CD4-positive, alpha-beta memory T cell (primary cell): ENCODE measurements at places on chromosomes 16 and 17.

DNA sequence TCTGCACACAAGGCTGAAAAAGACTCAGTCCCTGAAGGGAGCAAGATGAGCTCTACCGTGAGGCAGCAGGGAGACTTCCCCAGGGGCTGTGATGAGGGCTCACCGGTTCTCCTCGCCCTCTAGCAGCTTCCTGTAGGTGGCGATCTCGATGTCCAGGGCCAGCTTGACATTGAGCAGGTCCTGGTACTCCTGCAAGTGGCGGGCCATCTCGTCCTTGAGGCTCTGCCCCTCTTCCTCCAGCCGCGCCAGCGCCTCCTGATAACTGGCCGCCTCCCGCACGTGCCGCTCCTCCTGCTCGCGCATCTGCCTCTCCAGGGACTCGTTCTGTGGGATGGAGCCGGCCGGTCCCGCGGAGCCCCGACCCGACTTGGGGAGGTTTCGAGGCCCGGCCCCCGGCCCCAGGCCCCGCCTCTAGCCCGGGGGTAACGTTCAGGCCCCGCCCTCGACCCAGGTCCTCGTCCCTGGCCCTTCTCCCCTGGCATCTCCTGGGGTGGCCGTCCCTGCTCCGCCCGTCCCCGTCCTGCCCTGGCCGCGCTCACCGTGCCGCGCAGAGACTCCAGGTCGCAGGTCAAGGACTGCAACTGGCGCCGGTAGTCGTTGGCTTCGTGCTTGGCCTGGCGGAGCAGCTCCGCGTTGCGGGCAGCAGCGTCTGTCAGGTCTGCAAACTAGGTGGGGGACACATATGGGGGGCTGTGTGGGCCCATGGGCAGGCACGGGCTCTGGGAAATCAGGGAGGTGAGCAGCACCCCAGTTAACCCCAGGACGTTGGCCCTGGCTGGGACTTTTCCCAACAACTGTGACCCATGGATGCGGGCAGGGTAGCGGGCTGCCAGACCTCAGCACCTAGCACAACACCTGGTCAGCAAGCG is 3.9 kb downstream of the GFAP start:
- peak; percentile 55 for DNase-seq

DNA sequence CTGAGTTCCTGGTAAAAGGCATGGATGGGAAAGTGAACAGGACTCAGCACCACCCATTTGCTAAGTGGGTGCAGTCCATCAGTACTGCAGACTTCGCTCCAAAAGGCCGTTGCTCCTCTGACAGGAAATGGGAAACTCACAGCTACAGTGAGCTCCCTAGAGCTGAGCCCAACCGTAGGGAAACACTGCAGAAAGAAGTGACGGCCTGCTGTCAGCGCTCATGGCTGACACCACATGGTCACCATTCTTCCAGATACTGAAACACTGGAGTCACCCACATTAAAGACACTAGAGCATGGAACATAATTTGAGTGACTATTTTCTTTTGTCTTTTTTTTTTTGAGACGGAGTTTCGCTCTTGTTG is 31.9 kb downstream of the UBE2O start:
- no peak for DNase-seq

DNA sequence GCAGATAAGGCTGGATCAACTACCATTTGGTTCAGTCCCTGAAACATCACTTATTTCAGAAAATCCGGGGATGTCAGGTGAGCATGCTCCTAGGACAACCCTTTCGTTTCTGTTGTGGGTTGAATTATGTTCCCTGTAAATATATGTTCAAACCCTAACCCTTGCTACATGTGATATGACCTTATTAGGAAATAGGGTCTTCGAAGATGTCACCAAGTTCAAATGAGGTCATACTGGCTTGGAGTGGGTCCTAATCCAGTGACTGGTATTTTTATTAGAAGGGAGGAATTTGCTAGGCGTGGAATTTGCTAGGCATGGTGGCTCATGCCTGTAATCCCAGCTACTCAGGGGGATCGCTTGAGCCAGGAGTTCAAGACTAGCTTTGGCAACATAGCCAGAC is 21.3 kb downstream of the SNX20 start:
- DNase-seq, result no peak

GRCh38 chr16:23414731-23415130 is 38.3 kb downstream of the COG7 start:
- DNase-seq, result no peak

DNA sequence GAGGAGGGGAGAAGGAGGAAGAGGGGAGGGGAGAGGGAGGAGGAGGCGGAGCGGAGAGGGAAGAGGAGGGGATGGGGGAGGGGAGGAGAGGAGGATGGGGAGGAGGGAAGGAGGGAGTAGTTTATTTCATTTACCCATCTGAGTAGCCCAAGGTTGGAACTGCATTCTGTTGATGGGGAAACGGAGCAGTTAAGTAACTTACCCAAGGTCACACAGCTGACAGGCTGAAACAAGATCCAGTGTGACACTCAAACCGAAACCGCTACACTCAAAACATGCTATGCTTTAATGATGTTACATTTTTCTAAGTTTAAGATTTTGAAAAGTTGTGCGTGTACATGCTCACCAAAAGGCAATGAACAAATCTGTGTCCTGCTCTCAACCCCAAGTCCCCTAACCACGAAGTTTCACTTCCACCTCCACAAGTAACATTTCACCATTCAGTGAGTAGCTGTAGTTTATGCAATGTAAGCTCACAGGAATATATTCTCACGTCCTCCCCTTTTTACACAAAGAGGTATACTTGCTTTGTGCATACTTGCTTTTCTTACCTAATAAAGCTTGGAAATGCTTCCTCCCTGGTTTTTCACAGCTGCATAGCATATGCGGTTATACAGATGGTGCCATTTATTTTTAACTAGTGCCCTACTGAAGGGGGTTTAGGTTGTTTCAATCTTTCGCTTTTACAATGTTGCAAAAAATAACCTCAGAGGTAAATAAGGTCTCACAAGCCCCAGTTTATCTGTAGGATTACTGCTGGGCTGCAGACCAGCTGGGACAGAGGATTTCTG is 275.3 kb downstream of the PARN start:
- DNase-seq, result peak; percentile 16

GRCh38 chr17:29219378-29220047 is 27.1 kb upstream of the CRYBA1 start:
- DNase-seq, result peak; percentile 67

DNA sequence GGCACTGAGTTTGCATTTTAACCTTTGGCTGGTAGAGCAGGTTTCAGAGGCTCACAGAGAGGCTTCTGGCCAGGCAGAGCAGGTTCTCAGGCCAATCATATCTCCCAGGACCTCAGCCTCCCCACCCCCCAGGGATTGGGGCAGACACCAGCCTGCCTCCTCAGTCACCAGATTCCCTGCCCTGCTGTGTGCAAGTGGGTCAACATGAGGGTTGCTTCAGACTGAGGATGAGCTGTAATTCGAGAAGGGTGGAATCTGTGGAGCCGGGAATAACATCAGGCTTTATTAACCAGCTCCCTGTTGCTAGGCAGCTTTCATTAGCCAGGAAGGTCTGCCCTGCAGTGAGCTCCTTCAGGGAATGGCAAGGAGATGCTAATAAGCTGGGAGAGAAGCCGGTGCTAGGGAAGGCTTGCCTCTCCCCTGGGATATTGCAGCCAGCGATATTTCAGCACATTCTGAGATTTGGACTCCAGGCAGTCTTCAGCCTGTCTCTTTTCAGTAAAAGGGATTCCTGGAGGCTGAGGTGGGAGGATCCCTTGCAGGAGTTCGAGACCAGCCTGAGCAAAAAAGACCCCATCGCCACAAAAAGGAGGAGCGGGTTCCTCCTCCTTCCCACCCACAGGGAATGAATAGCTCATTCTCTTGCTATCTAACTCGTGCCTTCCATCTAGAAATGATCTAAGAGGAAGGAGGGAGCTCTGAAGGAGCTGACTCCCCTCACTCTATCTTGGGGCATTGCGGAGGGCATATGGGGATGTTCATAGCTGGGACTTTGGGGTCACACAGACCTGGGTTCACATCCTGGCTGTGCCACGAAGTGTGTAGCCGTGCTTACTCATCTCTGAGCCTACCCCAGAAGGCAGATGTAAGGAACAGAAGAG is 10.7 kb downstream of the SGSM2 start:
- no peak for DNase-seq

DNA sequence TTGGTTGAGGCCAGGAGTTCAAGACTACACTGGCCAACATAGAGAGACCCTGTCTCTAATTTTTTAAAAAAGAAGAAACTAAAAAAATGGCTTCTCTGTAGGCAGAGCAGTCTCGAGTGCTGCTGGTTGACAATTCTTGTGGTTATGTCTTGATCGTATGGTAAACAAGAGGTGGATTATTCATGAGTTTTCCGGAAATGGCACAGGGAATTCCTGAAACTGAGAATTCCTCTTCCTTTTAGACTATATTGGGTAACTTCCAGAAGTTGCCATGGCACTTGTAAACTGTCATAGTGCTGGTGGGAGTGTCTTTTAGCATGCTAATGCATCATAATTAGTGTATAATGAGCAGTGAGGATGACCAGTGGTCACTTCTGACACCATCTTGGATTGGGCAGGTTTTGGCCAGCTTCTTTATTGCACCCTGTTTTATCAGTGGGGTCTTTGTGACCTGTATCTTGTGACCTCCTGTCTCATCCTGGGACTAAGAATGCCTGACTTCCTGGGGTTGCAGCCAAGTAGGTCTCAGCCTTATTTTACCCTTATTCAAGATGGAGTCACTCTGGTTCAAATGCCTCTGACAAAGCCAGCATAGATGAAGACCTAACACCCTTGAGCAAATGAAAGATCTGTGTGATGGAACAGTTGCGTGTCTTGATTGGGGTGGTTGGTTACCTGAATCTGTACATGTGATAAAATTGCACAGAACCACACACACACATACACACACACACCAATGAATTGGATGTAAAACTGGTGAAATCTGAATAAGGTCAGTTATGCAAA is 30.2 kb downstream of the BMERB1 start:
- no peak for DNase-seq

DNA sequence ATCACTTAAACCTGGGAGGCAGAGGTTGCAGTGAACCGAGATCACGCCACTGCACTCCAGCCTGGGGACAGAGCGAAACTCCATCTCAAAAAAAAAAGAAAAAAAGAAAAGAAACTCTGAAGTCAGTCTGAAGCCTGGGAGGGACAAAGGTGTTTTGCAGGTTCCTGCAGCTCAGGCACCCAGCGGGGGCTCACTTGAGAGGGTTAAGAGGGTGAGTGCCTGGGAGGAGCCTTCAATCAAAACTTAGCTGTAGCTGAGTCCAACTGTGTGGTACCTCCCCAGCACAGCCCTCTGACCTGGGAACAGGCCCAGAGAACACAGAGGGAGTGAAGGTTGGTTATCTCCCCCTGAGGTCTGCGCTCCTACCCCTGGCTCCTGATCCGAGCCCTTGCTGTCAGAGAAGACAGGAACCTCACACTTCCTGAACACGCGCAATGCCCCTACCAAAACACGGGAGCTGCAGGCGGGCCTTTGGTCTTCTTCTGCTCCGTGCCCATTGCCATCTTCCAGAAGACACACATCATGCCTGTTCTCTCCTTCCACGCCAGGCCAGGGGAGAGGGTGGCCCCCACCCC is 20.4 kb upstream of the ZC3H18 start:
- DNase-seq, result no peak

DNA sequence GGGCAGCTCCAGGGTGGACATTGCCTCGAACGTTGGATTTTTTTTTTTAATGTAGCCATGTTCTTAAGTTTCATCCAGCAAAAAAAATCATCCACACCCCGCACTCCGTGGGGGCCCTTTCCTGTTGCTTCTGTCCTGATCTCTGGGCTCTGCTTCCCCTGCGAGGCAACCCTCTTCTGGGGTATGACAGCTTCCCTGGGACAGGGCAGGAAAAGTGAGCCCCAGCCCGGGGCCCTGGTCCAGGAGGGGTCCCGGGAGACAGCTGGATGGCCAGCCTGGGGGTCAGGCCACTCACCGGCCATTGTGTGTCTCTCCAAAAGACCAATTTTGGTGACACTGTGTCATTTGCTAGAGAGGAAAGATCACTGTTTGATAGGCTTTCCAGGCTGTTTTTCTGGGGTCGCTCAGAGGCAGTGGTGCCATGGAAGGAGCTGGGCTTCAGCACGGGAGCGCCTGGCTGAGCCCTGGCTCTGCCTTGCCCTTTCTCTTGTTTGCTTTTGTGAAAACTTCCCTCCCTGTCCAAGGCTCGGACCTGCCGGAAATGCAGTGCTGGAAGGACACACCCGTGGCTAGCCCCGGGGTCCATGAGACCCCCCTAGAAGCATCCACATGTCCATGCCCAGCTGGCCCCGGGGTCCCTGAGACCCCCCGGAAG is 41.0 kb upstream of the CHMP6 start:
- no peak for DNase-seq

DNA sequence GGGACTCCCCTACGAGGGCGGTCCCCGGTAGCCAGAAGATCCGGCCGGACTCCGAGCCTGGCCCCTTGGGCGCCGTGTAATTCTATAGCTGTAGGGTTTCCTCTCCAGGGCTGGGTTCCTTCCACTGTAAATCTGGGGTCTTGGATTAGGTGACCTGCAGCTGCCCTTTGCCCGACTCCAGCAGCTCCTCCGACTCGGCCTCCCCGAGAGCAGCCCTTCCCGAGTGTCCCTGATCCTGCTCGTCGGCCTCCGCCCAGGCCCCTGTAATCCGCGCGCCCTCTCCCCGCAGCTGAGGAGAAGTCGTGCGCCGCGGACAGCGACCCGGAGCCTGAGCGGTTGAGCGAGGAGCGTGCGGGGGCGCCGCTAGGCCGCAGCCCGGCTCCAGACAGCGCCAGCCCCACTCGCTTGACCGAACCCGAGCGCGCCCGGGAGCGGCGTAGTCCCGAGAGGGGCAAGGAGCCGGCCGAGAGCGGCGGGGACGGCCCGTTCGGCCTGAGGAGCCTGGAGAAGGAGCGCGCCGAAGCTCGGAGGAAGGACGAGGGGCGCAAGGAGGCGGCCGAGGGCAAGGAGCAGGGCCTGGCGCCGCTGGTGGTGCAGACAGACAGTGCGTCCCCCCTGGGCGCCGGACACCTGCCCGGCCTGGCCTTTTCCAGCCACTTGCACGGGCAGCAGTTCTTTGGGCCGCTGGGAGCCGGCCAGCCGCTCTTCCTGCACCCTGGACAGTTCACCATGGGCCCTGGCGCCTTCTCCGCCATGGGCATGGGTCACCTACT is 5.5 kb downstream of the TBX2 start:
- DNase-seq, result no peak

DNA sequence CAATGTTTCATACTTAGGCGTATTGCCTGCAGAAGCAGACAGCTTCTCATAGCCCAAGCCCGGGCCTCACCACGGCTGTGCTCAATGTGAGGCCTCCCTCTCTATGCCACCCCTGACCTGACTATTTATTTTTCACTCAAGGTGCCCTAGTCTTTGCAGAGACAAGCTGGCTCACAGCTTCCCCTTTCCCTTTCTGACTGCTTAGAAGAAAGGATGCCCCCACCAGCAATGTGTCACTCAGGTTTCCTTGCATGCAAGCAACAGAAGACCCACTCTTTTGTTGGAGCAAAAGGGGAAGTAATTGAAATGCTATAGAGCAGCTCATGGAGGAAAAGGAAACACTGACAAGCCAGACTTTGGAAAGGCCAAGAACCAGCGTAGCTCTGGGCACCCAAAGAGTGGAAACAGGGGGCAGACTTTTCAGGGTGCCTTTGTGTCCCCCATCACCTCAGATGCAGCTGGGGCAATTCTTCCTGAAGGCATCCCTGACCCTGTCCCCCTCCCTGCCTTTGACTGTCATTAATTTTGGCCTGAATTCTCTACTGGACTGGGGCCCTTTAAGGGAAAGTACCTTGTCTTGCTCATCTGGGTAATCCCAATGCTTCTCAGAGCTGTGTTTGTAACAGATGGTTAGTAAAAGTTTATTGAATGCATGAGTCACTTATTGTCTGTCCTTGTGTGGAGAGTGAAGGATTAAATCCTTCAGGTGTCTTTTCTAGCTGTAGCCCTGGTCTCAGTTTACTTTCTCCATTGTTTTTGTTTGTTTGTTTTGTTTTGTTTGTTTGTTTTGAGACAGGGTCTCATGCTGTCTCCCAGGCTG is 17.8 kb downstream of the RGS9 start:
- no peak for DNase-seq
